ENCODE measurements at places on chromosomes 13 and 19. TPM values are rescaled to one million over a fixed set of nuclear protein-coding genes. Genes with fewer than 3 reads are reported as not detected.

- H3K36me3 ChIP-seq: no peaks in the 10 kb centered on the region
- DNase-seq: no peak
- H3K4me3 ChIP-seq: no peak overlapping the region
These were observed 63.5 kb downstream of the C13orf42 start for GRCh38 chr13:51047434-51048165.

DNA sequence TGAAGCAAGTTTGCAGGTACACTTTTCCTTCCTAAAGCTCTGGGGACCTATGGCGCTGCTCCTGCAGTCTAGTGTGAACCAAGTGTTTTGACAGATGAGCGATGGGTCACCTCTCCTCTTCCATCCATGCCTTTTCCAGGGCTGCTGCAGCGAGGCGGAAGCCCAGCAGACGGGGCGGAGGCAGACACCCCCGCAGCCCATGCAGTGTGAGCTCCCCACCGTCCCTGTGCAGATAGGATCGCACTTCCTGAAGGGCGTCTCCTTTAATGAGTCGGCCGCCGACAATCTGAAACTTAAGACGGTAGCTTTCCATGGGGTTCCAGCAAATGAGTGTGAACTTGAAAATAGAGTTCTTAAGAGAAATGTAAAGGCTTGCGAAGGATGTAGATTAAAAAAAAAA is 37.1 kb upstream of the GPI start:
- no peak for DNase-seq
- H3K27me3 ChIP-seq: no peaks in the 10 kb centered on the region
- H3K4me1 ChIP-seq: no peaks in the 10 kb centered on the region
- no peak overlapping the region for H3K27ac ChIP-seq
- H3K36me3 ChIP-seq: peaks cover 48% of the 10 kb centered on the region

- H3K4me3 ChIP-seq: peak overlapping the region; percentile 86
- no peak for DNase-seq
- H3K36me3 ChIP-seq: no peaks in the 10 kb centered on the region
- H3K27ac ChIP-seq: peak overlapping the region; percentile 51
- H3K4me1 ChIP-seq: peaks cover 7% of the 10 kb centered on the region
- H3K27me3 ChIP-seq: no peaks in the 10 kb centered on the region
These were observed 843 bp downstream of the ZNF610 start for GRCh38 chr19:52336791-52337381.

Gene CLDND2
- total RNA-seq: 24.9 TPM

DNA sequence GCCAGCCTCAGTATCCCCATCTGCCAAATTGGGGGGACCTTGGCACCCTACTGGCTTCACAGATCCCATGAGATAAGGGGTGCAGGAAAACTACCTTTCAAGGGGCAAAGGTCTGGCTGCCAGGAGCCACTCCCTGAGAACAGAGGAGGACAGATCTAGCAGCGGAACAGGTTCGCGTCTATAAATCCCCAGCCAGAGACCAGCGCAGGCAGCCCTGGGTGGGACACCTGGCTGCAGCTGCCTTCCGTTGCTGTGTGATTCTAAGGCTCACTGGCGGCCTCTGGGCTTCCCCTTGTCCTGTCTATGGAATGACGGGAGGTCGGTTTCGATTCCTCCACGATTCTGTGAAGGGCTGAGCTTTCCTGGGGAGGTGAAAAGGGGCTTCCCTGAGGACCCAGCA is 7.3 kb downstream of the RELB start:
- no peak overlapping the region for H3K27ac ChIP-seq
- H3K27me3 ChIP-seq: no peaks in the 10 kb centered on the region
- no peaks in the 10 kb centered on the region for H3K4me1 ChIP-seq
- no peak overlapping the region for H3K4me3 ChIP-seq
- peaks cover 6% of the 10 kb centered on the region for H3K36me3 ChIP-seq

Gene GSX1
- not detected for total RNA-seq

GRCh38 chr13:32951580-32951979 is 64.6 kb upstream of the KL start:
- no peaks in the 10 kb centered on the region for H3K4me1 ChIP-seq
- no peak overlapping the region for H3K4me3 ChIP-seq
- no peak for DNase-seq
- H3K36me3 ChIP-seq: no peaks in the 10 kb centered on the region
- H3K27me3 ChIP-seq: no peaks in the 10 kb centered on the region

DNA sequence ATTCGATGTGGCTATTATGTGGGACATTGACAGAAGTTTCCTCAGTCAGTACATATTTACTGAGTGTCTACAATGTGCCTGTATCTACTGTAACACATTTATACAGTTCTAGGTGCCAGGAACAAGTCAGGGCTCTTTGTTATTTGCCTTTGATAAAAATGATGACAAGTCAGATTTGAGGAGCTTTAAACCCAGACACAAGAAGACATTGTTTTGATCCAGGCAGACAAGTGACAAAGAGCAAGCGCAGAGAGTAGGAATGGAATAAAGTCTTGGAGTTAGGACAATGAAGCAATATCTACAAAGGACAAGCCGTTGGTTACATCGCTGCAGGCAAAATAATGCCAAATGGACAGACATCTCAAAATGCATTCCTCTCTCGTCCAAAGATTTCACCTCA is 70.1 kb downstream of the ITGBL1 start:
- no peak overlapping the region for H3K4me3 ChIP-seq
- no peak for DNase-seq
- H3K36me3 ChIP-seq: no peaks in the 10 kb centered on the region
- H3K4me1 ChIP-seq: peaks cover 16% of the 10 kb centered on the region
- no peak overlapping the region for H3K27ac ChIP-seq
- no peaks in the 10 kb centered on the region for H3K27me3 ChIP-seq

GRCh38 chr13:36674337-36675212 is 755 bp downstream of the SERTM1 start:
- no peak overlapping the region for H3K4me3 ChIP-seq
- H3K4me1 ChIP-seq: no peaks in the 10 kb centered on the region
- DNase-seq: no peak
- H3K27me3 ChIP-seq: no peaks in the 10 kb centered on the region
- no peak overlapping the region for H3K27ac ChIP-seq

Gene PABPC3
- total RNA-seq: 0.72 TPM

GRCh38 chr13:28048768-28049167 is 51.6 kb downstream of the FLT3 start:
- no peak overlapping the region for H3K27ac ChIP-seq
- no peak overlapping the region for H3K4me3 ChIP-seq
- no peak for DNase-seq
- H3K27me3 ChIP-seq: no peaks in the 10 kb centered on the region

Gene SIX5
- 2.6 TPM for total RNA-seq

DNA sequence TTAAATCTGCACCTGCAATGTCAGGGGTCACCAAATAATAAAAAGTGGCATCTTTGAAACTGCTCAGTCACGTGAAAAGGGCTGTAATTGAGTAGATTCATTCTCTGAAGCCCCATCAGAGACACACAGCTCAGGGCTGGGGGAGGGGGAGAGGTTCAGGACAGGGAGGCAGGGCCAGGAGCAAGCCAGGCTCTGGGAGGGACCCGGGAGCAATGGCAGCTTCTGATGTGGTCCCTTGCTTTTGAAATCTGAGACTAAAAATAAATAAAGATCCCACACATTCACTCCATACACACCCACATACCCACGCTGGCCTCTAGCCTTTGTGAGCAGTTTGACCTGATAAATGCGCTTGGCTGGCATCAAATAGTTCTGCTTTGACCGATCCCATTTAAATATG is 32.8 kb downstream of the GSX1 start:
- no peak overlapping the region for H3K27ac ChIP-seq
- no peak overlapping the region for H3K4me3 ChIP-seq
- no peak for DNase-seq
- peaks cover 8% of the 10 kb centered on the region for H3K4me1 ChIP-seq
- H3K27me3 ChIP-seq: peaks cover 8% of the 10 kb centered on the region

GRCh38 chr13:29497137-29497654 is 98.3 kb downstream of the SLC7A1 start:
- no peak overlapping the region for H3K4me3 ChIP-seq
- no peaks in the 10 kb centered on the region for H3K36me3 ChIP-seq
- no peak for DNase-seq
- H3K27ac ChIP-seq: no peak overlapping the region
- no peaks in the 10 kb centered on the region for H3K4me1 ChIP-seq
- H3K27me3 ChIP-seq: no peaks in the 10 kb centered on the region

DNA sequence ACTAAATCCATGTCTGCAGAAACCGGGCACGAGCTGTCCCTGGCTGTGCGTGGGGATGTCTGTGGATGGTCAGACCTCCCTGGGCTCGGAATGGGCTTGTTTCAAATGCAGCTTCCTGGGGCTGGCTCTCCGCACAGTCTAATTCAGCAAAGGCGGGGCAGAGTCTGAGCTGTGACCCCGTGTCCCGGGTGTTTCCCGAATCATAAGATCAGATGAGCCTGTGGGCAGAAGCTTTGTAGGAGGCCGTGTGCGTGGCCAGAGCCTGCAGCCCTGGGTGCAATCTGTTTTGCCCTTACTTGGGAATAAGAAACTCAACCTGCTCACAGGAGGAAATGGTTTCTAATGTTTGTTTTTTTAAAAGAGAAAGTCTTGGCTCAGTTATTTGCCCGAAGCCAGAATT is 13.9 kb upstream of the GNA11 start:
- H3K4me1 ChIP-seq: peaks cover 5% of the 10 kb centered on the region
- no peaks in the 10 kb centered on the region for H3K27me3 ChIP-seq
- H3K36me3 ChIP-seq: no peaks in the 10 kb centered on the region
- H3K27ac ChIP-seq: no peak overlapping the region
- no peak overlapping the region for H3K4me3 ChIP-seq

Gene ZNF737
- 12.5 TPM for total RNA-seq

- no peaks in the 10 kb centered on the region for H3K4me1 ChIP-seq
- no peak overlapping the region for H3K27ac ChIP-seq
- H3K27me3 ChIP-seq: no peaks in the 10 kb centered on the region
- DNase-seq: no peak
- no peak overlapping the region for H3K4me3 ChIP-seq
- peaks cover 14% of the 10 kb centered on the region for H3K36me3 ChIP-seq
These were observed 30.4 kb upstream of the TIMM44 start for GRCh38 chr19:7973883-7974282.

- no peak overlapping the region for H3K27ac ChIP-seq
- H3K4me3 ChIP-seq: no peak overlapping the region
- DNase-seq: no peak
- no peaks in the 10 kb centered on the region for H3K27me3 ChIP-seq
These were observed 18.9 kb upstream of the SLC35E1 start for GRCh38 chr19:16590876-16591802.

DNA sequence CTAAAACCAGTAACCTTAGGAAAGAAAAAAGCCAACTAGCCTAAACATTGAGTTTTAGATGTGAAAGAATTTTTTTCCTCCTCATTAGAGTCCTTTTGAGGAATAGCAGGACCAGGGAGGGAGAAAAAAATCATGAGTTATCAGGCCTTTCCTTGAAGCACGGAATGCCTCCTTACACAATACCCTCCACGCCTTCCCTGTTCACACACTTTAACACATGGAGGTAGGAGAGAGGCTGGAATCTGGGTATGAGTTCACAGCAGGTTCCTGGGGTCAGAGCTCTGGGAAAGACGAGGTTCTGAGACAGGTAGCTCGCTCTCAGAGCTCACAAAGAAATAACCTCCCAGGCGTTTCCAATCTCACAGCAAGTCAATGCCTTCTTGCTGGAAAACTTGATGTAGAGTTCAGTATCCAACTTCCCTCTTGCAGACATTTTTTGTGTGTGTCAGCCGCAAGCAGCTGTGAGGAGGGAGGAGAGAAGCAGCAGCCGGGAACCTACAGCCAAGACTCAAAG is 716 bp downstream of the ZNF573 start:
- H3K4me3 ChIP-seq: peak overlapping the region; percentile 90
- H3K27me3 ChIP-seq: no peaks in the 10 kb centered on the region
- H3K4me1 ChIP-seq: peaks cover 13% of the 10 kb centered on the region
- no peak for DNase-seq
- H3K36me3 ChIP-seq: no peaks in the 10 kb centered on the region

- no peak overlapping the region for H3K4me3 ChIP-seq
- H3K4me1 ChIP-seq: no peaks in the 10 kb centered on the region
- no peak for DNase-seq
- no peaks in the 10 kb centered on the region for H3K27me3 ChIP-seq
- no peak overlapping the region for H3K27ac ChIP-seq
These were observed 2.0 kb upstream of the GRK1 start for GRCh38 chr13:113664751-113665596.

GRCh38 chr13:81872581-81872980 is 1531.7 kb upstream of the SPRY2 start:
- no peaks in the 10 kb centered on the region for H3K4me1 ChIP-seq
- H3K27ac ChIP-seq: no peak overlapping the region
- H3K36me3 ChIP-seq: no peaks in the 10 kb centered on the region
- no peak overlapping the region for H3K4me3 ChIP-seq
- DNase-seq: no peak
- no peaks in the 10 kb centered on the region for H3K27me3 ChIP-seq

DNA sequence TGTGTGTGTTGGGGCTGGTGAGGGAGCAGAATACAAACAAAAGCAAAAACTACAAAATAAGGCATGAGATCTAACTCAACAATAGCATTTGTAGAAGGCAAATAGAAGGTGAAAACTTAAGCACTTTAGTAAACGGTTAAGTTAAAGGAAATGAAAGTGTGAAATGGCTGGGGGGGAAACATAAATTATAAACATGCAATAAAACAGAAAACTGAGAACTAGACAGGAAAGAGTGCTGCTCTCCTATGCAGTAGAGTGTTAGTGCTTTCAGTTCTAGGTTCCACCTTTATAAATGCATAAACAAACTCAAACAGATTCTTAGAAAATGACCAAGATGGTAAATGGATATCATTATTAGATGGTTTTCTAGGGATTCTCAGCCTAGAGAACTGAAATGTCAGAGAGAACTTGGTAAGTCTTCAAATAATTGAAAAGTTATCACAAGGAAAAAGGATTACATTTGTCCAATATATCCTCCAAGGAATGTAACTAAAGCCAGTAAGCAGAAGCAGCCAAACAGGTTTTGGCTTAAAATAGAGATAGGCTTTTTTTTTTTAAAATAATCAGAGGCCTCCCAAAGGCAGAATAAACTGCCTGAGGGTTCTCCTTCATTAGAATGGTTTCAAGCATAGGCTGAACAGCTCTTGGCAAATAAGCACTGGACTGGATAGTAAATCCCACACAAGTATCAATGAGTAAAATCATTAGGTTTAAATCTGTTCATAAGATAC is 23.3 kb downstream of the RBM26 start:
- H3K4me3 ChIP-seq: no peak overlapping the region
- no peak overlapping the region for H3K27ac ChIP-seq
- peaks cover 36% of the 10 kb centered on the region for H3K4me1 ChIP-seq
- no peaks in the 10 kb centered on the region for H3K27me3 ChIP-seq
- peaks cover 4% of the 10 kb centered on the region for H3K36me3 ChIP-seq
- no peak for DNase-seq

Gene PEG3
- not detected for total RNA-seq

GRCh38 chr13:39575641-39576238 is 27.3 kb downstream of the LHFPL6 start:
- H3K36me3 ChIP-seq: no peaks in the 10 kb centered on the region
- H3K4me1 ChIP-seq: no peaks in the 10 kb centered on the region
- H3K27ac ChIP-seq: no peak overlapping the region
- H3K4me3 ChIP-seq: no peak overlapping the region

Gene ERF
- 64.7 TPM for total RNA-seq

Gene SELENOV
- total RNA-seq: not detected

DNA sequence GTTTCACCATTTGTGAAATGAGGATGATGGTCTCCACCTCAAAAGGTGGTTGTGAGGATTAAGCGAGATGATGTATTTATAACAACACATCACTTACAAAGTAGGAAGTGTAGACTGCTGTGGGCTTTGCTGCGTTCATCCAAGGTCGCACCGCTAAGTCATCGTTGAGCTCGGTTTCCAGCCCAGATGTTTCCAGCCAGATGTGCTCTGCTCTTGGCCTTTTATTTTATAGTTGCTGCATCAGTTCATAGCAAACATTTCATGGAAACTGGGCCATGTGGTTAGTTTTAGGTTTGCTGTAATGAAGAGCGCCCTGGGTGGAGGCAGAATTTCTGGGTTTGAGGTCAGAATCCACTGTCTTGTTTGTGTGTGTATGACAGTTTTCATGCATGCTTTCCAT is 76.5 kb upstream of the RNF113B start:
- no peak overlapping the region for H3K4me3 ChIP-seq
- H3K27ac ChIP-seq: no peak overlapping the region
- no peaks in the 10 kb centered on the region for H3K36me3 ChIP-seq
- no peak for DNase-seq
- H3K4me1 ChIP-seq: no peaks in the 10 kb centered on the region
